ENCODE measurements at places on chromosomes 7 and 10.
A peak's percentile ranks its signal among the peaks of the same experiment; 100 is the strongest.

DNA sequence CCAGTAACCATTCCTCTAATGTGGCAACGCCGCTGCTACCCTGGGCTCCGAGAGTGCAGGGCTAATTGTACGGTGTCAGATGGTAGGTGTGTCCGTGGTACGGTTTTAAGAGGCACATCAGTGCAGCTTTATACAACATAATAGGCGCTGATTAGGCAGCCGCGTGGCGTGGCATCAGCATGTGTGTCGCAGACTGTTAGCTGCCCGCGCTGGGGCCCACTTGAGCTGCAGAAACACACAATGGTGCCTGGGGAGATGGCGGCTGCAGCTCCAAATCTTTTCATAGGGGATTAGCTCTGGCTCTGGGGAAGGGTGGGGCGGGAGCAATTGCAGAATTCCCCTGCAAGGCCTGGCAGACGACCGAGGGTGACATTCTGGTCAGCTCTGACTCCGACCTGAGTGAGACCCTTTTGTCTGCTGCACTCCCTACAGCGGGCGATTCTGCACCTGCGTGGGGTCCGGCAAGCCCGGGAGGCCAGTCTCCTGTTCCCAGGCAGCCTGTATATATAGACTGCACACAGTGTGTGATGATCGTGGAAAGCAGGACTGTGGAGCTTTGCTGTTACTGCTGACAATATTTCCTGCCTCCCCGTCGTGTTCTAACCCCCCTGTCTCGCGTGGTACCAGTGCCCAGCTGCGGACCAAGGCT, 722.7 kb upstream of the CELF2 start:
- DNase-seq, result no peak

GRCh38 chr10:97182288-97182990, 3.3 kb downstream of the SLIT1 start:
- no peak for DNase-seq

DNA sequence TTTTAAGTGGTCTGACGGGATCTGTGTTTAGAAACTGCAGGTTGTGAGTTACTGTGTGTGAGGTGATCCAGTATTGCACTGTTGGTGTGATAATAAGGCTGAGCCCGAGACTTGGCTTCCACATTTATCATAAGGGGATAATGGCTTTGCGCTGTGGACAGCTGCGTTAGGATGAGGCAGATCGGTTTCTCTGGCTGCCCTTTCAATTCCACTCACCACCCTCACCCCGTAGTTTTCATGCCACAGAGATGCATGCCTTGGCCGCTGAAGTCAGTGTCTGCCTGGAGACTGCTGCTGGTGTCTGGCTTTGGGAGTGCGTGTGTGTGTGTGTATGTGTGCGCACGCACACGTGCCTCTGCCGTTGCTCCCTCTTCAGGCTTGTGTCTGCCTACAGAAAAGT, 273.0 kb downstream of the CCDC3 start:
- DNase-seq, result no peak

- DNase-seq, result peak; percentile 66
Observed at GRCh38 chr7:36784991-36785940, 61.0 kb upstream of the AOAH start.

- no peak for DNase-seq
Observed at GRCh38 chr7:54729107-54729506, 29.9 kb downstream of the SEC61G start.

GRCh38 chr7:7479275-7479805, 56.3 kb downstream of the COL28A1 start:
- no peak for DNase-seq

DNA sequence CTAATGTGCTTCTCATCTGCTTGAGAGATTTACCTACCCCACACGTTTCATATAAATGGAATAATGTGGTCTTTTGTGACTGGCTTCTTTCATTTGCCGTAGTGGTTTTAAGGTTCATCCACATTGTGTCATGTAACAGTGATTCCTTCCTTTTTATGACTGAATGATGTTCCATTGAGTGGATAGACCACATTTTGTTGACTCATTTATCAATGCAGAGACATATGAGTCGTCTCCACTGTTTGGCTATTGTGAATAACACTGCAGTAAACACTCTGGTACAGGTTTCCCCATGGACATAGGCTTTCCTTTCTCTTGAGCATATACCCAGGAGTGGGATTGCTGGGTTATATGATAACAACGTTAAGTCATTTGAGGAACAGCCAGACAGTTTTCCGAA, 2.0 kb upstream of the AOC1 start:
- DNase-seq, result no peak

DNA sequence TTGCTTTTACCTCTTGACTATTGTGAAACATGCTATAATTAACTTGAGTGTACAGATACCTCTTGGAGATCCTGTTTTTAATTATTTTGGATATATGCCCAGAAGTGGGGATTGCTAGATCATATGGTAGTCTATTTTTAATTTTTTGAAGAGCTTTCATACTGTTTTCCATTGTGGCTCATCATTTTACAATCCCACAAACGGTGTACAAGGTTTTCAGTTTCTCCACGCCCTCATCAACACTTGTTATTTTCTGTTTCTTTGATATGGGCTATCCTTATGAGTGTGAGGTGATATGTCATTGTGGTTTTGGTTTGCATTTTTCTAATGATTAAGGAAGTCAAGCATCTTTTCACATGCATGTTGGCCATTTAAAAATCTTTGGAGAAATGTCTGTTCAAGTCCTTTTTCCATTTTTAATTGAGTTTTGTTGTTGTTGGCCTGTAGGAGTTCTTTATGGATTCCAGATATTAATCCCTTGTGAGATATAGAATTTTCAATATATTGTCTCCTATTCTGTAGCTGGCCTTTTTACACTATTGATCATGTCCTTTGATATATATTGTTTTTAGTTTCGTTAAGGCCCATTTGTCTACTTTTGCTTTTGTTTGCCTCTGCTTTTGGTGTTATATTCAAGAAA, 7.5 kb downstream of the AGK start:
- DNase-seq, result no peak

GRCh38 chr10:107492389-107492788, 327.9 kb upstream of the SORCS1 start:
- DNase-seq, result no peak

GRCh38 chr7:608361-608760, 88.7 kb upstream of the PDGFA start:
- no peak for DNase-seq
